ENCODE measurements at places on chromosomes 3 and 15.

GRCh38 chr3:72247126-72247525 lies 462.2 kb upstream of the PROK2 start:
- DNase-seq, result no peak

DNA sequence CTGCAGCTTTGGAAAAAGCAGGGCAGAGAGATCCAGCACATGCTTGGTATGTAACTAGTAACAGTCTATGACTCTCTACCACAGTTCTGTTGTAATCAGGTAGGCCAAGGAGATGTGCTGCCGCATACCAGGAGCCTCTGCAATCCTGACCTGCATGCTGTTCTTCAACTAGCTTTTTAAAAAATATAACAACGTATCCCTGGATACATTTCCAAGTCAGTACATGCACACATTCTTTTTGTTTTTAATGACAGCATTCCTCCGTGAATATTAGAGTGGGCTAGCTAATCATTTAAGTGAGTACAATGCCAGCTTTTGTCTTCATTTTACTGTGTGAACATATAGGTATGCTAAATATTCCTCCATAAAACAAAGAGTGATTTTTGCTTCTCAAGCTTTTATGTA lies 437.8 kb downstream of the RBMS3 start:
- DNase-seq, result no peak

DNA sequence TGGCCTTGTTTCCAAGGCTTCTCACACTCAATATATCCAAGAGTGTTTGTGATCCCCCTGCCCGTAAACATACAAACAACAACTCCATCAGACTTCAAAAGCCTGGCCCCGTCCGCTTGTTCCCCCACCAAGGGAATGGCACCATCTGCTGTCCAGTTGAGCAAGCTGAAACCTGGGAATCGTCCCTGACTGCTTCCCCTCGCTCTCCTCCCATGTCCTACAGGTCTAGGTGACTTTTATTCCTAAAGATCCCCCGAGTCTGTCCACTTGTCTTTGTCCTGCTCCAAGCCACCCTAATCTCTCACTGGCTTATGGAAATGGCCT lies 27.9 kb upstream of the FAM174B start:
- DNase-seq, result no peak

DNA sequence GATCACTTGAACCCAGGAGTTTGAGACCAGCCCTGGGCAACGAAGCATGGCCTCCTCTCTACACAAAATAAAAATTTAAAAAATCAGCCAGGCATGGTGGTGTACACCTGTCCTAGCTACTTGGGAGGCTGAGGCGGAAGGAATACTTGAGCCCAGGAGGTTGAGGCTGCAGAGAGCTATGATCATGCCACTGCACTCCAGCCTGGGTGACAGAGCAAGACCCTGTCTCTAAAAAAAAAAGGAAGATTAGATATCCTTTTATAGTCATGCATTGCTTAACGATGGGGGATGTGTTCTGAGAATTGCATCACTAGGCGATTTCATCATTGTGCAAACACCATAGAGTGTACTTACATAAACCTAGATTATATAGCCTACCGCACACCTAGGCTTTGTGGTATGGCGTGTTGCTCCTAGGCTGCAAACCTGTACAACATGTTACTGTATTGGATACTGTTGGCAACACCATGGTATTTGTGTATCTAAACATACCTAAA lies 12.6 kb downstream of the ALAS1 start:
- DNase-seq, result peak; percentile 80

- DNase-seq, result no peak
Observed at GRCh38 chr3:196016485-196016884, 65.4 kb downstream of the TFRC start.

- DNase-seq, result no peak
Observed at GRCh38 chr3:168094877-168095610, 680 bp downstream of the GOLIM4 start.

DNA sequence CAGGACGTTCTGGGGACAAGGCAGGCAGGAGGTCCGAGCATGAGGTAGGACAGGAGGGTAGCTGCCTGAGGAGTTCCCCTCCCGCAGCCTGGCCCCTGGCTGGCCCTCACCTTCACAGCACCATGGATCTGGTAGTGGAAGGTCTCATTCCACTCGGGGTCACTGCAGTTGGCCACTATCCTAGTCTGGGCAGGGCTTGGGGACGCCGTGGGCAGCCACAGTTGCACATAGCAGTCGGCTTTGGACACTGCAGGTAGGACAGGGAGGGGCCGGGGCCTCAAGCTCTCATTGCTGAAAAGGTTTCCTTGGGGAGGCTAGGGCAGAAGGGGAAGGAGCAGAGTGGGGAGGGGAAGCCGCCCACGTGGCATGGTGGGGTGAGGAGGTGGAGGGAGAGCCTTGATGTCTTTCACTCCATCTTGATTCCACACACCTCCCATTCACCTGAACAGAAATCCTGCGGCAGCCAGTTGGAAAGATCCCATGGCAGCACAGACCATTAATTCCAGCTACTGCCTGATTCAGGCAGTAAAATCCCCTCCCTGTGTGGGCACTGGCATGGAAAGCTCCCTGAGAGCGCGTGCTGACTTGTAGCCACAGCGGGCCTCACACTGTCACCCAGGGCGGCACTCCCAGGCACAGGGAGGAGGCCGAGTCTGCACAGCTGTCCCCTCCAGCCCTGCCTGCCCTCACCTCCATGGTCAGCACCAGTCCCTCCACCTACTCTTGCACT lies 2.1 kb downstream of the PLA2G4F start:
- DNase-seq, result no peak

- DNase-seq, result no peak
Observed at GRCh38 chr3:127133971-127134370, 59.0 kb upstream of the PRR23E start.

DNA sequence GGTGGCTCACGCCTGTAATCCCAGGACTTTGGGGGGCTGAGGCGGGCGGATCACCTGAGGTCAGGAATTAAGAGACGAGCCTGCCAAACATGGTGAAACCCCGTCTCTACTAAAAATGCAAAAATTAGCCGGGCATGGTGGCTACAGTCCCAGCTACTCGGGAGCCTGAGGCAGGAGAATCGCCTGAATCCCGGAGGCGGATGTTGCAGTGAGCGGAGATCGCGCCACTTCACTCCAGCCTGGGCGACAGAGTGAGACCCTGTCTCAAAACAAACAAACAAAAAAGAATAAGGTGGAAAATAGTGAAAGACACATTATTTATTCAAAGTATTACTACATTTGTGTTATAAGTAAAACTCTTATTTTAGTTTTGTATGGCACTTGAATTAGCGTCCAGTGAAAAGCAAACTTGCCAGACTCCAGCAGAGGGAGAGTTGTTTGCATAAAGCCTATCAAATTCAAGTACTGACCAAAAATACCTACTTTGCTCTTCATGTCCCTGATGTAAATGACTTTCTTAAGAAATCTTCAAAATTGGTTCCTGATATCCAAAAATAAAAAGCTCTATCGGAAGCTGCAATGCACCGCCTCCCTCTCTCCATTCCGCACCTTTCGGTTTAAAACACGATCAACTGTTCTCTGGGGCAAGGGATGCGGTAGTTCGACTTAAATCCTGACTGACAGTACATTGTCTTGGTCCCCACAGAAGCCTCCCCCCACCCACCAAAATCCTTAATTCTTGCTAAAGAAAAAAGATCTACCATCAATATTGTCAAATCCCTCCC lies 1.2 kb downstream of the TRPM7 start:
- no peak for DNase-seq

- DNase-seq, result no peak
Observed at GRCh38 chr15:71657141-71657540, 153.2 kb upstream of the NR2E3 start.

DNA sequence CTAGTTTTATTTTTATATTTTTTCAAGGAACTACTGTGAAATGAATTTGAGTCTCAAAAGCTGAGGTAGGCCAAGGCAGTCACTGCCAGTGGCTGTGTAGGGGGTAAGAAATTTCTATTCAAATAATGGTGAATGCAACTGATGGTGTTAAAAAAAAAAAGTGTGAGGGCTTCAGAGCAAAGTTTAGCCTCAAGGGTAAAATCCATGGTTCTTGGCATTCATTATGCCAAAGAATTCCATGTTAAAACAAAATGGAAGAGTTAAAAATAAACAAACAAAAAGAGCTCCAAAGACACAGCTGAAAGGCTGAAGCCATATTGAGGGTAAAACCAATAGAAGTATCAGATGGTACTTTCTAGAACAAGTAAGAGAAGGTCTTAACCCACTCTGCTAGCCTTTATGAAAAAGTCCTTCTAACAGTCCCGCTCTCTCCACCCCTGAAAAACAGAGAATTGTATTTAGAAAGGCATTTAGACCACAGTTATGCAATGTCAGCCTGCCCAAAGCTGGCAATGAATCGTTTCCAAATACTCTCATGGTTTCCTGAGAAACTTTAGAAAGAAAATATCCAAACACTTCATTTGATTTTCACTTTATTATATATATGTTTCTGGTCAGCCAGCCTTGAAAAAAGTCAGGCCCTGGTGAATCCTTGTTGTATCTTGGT lies 158.4 kb upstream of the GMNC start:
- DNase-seq, result no peak

- DNase-seq, result no peak
Observed at GRCh38 chr3:10945683-10946287, 46.8 kb upstream of the SLC6A1 start.

DNA sequence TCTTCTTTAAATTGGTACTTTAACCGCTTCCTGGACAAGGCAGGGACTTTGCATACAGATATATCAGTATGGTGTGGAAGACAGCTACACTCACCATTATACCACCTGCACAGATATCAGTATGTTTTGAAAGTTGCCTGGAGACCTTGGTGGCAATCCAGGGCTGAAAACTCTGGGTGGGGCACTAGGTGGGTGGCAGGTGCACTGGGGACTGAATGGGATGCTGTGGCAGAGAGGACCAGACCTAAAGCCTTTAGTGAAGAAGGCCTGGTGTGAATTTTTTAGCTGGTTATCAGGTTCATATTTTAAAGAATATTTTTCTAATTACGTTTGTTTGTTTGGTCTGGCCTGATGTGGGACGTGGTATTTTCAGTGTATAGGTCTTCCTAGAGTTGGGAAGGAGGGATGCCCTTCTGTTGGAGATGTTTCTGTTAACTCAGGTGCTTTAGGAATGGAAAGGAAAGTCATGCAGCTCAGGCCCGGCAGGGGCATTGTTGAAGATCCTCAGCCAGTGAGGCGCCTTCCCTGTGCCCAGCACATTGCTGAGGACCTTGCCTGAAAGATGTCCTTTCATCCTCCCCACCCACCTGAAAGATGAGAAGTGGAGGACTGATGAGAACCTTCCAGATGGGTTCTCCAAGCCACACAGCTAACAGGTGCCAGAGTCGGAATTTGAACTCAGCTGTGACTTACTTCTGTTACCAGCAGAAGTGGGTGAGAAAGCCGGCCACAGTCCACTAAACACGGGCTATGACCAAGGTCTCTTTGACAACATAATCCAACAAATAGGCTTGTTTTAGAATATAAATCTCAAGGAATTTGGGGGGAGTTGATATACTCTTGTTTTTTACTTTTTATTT lies 77.3 kb downstream of the APBA2 start:
- DNase-seq, result no peak

DNA sequence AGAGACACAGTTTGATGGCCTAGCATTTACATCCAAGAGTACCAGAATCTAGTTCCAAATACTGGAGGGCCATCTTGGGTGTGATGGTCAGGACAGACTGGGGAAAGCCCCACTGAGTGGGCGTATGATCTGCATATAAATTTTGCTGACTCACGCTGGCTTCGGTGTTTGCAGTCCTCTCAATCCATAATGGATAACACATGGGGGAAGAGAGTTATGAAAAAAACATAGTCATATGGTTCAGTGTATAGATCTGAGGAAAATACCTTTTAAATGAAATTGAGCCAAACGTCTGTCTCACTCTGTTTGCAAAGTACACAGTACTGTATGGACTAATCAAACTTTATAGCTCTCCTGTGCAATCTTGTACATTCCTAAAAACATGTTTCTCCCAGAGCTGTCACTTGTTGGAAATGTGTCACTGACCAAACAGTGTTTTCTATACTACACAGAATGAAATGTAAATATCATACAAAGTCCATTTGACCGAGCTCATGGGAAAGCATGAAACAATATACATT lies 125.3 kb upstream of the THBS1 start:
- DNase-seq, result no peak

GRCh38 chr3:137770835-137771399 lies 6.8 kb downstream of the SOX14 start:
- DNase-seq, result no peak

- no peak for DNase-seq
Observed at GRCh38 chr3:94431876-94432570, 369.2 kb downstream of the NSUN3 start.

- DNase-seq, result no peak
Observed at GRCh38 chr3:15265655-15266509, 59.8 kb downstream of the CAPN7 start.

GRCh38 chr3:194612221-194612620 lies 21.0 kb downstream of the TMEM44 start:
- no peak for DNase-seq

- no peak for DNase-seq
Observed at GRCh38 chr3:145639875-145640274, 521.1 kb downstream of the PLOD2 start.

GRCh38 chr3:183737116-183737515 lies 39.5 kb downstream of the YEATS2 start:
- no peak for DNase-seq

DNA sequence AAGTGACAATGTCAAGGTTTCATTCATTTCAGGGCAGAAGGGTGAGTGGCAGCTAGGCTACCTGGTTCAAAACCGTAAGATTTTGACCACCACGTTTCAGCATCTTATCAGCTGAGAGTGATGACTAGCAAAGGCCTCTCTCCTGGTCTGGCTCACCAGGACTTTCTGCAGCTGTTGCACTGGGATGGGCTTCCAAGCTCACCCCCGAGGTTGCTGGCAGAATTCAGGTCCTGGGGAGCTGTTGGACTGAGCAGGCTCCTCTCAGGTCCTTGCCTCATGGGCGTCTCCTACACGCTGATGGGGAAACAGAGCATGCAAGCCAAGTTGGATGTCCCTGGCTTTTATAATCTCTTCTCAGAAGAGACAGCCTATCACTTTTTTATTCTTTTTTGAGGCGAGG lies 88.8 kb upstream of the RNU6-1 start:
- DNase-seq, result no peak

GRCh38 chr3:158790901-158791589 lies 10.8 kb upstream of the MFSD1 start:
- peak; percentile 30 for DNase-seq

DNA sequence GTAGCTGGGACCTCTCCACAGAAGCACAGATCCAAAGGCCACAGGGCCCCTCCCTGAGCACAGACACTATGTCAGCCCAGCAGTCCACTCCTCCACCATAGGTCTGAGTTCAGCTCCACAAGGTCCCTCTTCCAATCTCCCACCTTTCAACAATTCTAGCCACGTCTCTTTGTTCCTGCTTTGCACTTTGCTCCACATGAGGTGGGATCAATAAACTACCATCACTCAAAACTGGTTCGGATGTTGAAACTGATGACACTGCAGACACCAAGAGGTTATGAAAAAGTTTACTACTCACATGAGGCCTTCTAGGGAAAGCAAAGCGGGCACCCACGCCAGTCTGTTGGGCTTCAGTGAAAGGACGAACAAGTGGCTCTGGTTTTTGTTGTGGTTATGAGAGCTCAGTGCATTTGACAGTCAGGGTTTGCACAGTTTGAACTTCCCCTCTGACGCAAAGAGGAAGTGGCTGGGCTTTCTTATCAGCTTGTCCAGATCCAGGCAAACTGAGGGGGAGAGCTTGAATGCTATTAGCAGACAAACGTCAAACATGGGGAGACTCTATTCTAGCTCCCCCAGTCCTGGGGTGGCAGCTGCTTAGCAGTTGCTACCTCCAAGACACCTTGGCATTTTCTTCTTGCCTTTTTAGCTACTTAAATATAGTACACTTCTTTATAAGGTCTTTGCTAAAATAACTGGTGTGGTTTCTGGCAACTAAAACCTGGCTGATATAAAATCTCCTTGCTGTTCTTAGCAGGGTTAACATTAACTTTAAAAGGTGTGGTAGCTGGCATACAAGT lies 37.8 kb downstream of the ZNF445 start:
- DNase-seq, result peak; percentile 99

Measured in SIG-M5 (cell line).